ENCODE measurements at places on chromosomes 5 and 9.
A peak's percentile ranks its signal among the peaks of the same experiment; 100 is the strongest.

DNA sequence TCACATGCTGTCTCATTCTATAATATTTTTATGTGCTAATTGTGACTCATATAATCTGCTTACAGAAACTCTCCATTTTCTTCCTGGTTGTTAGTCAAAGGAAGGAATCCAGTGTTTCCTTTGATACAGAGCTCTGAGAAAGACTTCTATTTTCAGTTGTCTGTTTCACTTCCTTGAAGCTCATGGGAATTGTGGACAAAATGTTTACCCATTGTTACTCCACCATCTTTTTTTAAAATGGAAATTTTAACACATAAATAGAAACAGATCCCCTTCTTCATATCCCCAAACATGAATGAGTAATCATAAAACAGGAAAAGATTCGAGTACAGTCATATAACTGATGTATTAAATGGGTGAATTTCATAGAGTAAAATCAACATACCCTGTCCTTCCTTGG is 42.0 kb upstream of the KCNN2 start:
- DNase-seq, result no peak

DNA sequence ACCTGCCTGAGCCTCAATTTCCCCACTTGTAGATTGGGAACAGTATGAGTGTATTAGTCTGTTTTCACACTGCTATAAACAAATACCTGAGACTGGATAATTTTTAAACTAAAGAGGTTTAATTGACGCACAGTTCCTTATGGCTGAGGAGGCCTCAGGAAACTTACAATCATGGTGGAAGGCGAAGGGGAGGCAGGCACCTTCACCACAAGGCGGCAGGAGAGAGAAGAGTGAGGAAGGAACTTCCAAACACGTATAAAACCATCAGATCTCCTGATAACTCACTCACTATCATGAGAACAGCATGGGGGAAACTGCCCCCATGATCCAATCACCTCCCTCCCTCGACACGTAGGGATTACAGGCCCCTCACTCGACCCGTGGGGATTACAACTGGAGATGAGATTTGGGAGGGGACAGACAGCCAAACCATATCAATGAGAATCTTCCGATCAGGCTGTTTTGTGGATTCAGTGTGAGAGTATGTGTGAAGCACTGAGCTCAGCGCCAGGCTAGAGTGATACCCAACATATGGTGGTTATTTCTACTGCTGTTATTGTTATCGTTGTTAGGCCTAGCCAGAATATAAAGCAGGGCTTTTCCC is 14.6 kb upstream of the LMX1B start:
- peak; percentile 44 for DNase-seq

DNA sequence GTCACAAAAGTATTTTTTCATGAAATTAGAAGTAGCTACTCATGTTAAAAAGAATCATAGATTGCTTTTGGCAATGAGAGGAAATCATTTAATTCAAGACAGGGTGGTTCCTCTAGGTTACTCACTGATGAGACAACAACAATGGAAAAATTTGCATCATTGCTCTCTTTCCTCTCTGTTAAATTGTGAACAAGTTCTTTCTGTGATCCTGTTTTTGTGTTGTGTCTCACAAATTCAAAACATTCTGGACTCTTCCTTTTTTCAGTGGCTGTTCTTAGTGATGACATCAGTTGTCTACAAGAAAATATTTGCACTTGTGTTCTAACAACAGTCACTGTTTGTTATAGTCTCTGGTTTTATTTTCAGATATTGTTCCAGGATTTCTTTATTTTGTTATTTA is 95.3 kb downstream of the XRCC4 start:
- no peak for DNase-seq

DNA sequence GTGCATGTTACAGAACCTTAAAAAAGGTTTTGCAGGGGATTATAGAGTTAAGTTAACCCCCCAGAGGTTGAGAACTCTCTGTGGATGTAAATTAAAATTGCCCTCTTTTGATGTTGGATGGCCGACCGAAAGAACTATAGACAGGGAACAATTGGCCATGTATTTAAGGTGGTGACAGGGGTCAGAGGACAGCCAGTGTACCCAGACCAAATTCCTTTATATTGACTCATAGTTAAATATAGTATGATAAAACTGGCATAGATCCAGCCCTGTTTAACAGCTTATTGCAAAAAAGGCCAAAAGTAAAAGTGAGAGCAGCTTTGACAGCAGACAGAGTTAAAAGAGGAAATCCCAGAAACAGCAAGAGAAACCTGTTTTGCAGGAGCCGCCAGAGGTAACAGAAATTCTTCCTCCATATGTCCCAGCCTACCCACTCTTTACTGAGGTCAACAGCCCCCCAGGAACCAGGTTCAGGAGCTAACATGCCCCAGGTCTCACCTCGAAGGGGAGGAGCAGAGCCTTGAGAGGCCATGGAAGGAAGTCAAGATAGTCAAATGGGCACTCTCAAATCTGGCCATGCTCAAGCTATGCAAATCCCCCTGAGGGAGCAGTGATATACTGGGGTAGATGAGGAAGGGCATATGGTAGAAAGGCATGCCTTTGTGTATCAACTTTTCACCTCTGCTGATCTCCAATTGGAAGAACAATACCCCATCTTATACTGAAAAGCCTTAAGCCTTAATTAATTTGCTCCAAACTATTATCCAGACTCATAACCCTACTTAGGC is 156.4 kb upstream of the COX7C start:
- peak; percentile 82 for DNase-seq

DNA sequence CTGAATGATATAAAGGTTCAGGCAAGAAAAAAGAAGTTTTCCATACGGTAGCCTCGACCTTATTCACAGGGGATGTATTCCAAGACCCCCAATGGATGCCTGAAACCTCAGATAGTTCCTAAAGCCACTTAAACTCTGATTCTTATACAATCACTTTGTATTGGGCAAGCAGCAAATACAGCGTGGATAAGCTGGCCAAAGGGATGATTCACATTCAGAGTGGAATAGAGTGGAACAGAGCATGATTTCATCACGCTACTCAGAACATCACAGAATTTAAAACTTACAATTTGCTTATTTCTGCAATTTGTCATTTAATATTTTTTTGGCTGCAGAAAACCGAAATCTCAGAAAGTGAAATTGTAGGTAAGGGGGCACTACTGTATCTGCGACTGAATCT is 40.5 kb upstream of the CDH18 start:
- no peak for DNase-seq

- no peak for DNase-seq
Measured at GRCh38 chr5:123921193-123921592, 409.2 kb downstream of the CSNK1G3 start.

GRCh38 chr5:79547429-79547822 is 33.5 kb upstream of the HOMER1 start:
- no peak for DNase-seq

- DNase-seq, result no peak
Measured at GRCh38 chr5:88279584-88279983, 10.9 kb upstream of the TMEM161B start.

- DNase-seq, result no peak
Measured at GRCh38 chr5:14816999-14817761, 54.4 kb downstream of the ANKH start.

DNA sequence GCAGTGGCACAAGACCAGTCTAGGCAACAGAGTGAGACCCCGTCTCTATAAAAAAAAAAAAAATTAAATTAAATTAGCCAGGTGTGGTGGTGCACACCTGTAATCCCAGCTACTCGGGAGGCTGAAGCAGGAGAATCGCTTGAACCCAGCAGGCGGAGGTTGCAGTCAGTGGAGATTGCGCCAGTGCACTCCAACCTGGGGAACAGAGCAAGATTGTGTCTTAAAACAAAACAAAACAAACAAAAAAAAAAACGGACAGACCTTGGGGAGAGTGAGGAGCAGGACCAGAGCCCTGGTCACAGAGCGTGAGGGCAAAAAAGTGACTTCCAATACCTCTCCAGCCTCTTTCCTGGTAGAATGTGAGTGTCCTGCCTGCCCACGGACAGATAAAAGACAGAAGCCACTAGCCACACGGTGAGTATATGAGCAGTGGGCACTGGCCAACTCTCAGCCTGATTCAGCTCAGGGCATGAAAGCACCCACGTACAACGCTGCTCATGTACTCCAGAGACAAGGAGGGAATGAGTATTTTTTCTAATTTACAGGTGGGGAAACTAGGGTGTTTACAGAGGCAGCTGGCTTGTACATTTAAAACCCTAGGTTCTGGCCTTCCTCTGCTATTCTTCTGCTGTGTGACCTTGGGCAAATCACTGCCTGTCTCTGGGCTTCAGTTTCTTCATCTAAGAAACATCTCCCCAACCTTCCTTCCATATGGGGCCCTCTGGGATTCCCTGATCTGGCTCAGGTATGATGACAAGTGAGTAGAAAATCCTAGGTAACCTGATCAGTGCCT is 1.8 kb downstream of the OLFML2A start:
- no peak for DNase-seq

GRCh38 chr9:77977210-77977611 is 54.4 kb downstream of the GNAQ start:
- DNase-seq, result no peak

GRCh38 chr5:4643190-4643589 is 496.9 kb upstream of the ADAMTS16 start:
- DNase-seq, result peak; percentile 24

GRCh38 chr5:42120070-42120469 is 195.0 kb downstream of the FBXO4 start:
- no peak for DNase-seq

GRCh38 chr9:2933165-2934095 is 89.5 kb upstream of the PUM3 start:
- DNase-seq, result no peak

GRCh38 chr5:146630472-146630871 is 114.5 kb upstream of the GPR151 start:
- no peak for DNase-seq

DNA sequence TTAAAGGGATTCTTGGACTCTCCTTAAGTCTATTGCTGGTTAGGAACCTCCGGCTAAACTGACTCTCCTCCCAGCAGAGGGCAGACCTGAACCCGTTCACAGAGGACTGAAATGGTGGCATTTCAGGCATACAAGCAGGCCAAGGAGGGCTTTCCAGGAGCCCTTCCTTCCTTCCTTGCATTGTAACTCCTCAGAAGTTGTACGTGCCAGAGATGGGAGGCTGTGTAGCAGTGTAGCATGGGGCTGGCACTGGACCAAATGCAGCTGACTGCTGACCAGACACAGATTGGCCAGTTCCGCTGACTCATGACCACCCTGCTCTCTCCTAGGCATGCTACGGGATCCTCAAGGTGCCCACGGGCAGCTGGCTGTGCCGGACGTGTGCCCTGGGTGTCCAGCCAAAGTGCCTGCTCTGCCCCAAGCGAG is 36.4 kb downstream of the JADE2 start:
- peak; percentile 39 for DNase-seq

GRCh38 chr5:142798099-142798770 is 28.1 kb downstream of the ARHGAP26 start:
- DNase-seq, result no peak

DNA sequence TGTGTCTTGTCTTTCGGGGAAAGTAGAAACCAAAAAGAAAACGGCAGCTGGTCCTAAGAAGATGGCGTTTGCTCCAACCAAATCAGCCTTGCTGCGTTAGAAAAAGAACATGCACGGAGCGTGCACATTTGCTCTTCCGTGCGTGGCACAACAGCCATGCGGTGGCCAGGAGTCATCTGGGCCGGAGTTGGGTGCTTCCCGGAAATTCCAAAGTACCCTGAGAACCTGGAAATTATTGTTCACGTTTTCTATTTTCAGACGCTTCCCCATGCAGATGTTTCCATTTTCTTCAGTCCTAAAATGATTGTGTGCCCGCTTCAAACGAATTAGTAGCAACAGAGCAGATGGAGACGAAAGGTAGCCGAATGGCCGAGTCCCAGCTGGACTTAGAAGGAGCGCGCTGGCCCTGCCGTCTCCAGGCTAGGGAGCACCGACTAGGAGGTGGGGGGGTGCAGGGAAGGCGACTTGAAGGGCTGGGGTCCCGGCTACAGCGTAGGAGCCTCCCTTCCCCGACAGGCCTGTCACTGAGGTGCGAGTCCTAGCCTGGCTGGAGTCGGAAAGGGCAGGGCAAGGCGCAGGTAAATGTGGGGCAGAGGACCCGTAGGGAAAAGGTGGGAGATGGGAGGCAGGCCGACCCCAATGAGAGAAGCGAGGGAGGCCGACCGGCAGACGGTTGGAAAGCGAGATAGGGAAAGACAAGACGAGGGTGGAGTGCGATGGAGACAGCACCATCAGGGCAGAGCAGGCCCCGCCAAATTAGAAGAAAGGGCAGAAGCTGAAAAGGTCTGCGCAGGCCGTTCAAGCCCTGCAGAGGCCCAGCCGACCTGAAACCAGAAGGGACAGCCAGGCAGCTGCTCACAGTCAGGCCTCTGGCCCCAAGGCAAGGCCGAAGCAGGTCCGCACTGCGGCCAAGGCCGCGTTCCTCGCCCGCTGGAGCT is 1.4 kb downstream of the BARX1 start:
- DNase-seq, result no peak

DNA sequence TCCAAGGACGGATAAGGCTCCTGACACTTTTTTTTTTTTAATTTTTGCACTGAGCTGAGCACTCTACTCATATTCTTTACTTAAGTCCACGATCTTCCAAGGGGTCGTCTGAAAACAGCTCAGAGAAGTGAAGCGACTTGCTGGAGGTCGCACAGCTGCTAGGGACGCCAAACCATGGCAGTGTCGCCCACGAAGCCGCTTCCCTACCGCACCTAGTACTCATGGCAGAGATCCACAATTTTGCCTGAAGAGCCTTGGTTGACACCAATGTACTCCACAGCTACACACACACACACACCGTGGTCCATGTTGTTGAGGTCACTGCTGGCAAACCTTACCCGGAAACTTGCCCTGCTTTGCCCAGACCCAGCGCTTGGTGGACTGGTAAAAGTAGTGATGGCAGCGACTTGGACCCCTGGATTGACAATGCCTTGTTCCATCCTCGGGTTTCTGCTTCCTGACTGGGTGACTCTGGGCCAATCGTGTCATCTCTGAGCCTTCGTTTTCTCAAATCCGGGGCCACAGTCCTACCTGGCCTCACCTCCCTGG is 521 bp upstream of the SLIT3 start:
- DNase-seq, result no peak

GRCh38 chr5:162882629-162883028 is 554.8 kb upstream of the CCNG1 start:
- DNase-seq, result no peak

DNA sequence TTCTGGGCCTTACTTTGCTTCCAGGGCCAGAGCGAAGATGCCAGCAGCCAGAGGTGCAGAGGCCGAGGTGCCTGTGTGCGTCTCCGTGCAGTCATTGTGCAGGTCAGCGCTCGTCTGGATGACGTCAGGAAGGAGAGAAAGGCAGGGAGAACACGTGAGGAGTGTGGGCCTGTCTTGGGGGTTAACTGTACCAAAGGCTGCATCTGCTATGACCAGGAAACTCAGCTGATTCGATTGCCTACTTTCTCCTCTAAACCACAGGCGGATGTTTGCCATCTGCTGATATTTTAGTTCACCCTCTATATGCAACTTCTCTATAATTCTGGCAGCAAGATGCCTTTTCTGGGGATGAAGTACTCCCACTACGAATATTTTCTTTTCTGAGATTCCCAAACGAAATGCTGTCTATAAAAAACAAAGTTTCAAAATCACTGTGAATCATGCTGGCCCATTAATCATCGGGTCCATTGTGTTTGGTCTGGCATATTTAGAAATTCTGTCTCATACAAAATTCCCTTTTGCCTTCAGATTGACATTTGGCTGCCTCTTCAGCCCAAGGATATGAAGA is 24.8 kb downstream of the PCSK1 start:
- DNase-seq, result no peak
